ENCODE measurements at places on chromosomes 16 and 17. TPM values are rescaled to one million over a fixed set of nuclear protein-coding genes. Genes with fewer than 3 reads are reported as not detected.

Gene ESRP2
- 0.63 TPM for total RNA-seq

Gene KRT9
- not detected for total RNA-seq

Gene CBX8
- total RNA-seq, result 7.2 TPM

Gene EFCAB5
- 0.81 TPM for total RNA-seq

Gene INCA1
- total RNA-seq, result not detected

GRCh38 chr17:27609611-27610303 lies 21.2 kb upstream of the LGALS9 start:
- DNase-seq, result no peak

GRCh38 chr16:27334838-27335237 lies 21.1 kb downstream of the IL4R start:
- DNase-seq, result no peak

DNA sequence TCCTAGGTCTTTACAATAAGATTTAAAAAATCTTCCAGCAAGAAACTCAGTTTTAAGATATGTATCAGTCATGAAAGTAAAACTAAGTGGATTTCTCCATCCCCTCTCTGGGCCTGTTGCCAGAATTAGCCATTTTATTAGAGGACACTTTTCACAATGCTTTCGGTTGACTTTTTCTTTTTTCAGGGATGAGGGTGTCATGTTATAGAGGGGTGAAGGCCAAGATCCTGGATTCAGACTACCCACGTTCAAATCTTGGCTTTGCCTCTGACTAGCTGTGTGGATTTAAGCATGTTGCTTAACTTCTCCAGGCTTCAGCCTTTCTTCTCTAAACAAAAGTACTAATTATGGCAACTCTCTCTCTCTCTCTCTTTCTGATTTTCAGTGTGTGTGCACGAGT lies 111.7 kb upstream of the COX10 start:
- no peak for DNase-seq

DNA sequence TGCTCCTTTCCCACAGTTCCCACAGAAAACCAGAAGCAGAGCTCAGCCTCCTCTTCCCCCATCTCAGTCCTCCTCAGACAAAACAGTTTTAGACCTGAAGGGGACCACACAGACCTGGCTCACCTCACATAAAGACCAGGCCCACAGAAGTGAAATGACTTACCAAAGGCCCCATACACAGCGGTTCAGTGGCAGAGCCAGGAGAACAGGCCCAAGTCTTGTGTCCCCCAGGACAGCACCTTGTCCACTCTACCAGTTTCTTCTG lies 5.3 kb downstream of the UBTF start:
- no peak for DNase-seq

DNA sequence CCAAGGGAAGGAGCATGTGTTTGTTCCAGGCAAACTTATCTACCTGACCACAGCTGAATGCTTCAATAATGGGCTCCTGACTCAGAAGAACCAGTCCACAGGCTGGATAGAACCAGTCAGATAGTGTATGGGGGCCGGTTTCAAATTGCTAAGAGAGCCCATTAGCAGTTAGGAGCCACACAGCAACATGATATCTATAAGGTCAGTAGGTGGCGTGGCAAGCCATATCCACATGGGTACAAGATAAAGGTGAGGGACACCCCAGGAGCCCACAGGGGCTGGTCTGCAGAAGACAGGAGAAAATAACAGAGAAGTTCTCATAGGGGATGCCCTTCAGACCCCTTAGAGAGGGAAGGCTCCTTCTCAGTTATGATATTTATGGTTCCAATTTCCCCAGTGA lies 31.6 kb upstream of the CDRT15 start:
- DNase-seq, result no peak
